ENCODE measurements at places on chromosomes 3 and 15.
A peak's percentile ranks its signal among the peaks of the same experiment; 100 is the strongest.

GRCh38 chr15:74253211-74253921 lies 17.2 kb downstream of the CCDC33 start:
- H3K27me3 ChIP-seq = peaks cover 3% of the 10 kb centered on the region
- peaks cover 8% of the 10 kb centered on the region for H3K4me1 ChIP-seq
- H3K27ac ChIP-seq = no peak overlapping the region
- DNase-seq = no peak
- H3K36me3 ChIP-seq = no peaks in the 10 kb centered on the region

DNA sequence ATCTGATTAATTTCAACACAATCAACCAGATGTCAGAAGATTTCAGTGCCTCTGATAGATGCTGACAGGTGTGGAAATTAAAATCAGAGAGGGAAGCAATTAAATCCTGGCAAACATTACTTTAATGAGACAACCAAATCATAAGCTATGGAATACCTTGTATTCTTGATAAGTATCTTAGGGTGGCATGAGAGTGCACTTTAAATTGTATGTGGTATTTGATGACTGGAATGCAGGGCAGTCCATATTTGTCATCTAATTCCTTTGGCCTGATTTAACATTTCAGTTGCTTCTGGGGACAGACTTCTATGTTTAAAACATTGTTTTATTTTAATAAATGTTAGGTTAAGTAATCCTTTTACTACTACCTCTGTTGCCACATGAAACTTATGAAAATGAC lies 184.1 kb downstream of the LPP start:
- H3K27ac ChIP-seq = no peak overlapping the region
- DNase-seq = no peak
- H3K36me3 ChIP-seq = no peaks in the 10 kb centered on the region
- H3K4me1 ChIP-seq = peaks cover 22% of the 10 kb centered on the region
- H3K4me3 ChIP-seq = no peak overlapping the region

GRCh38 chr3:106371221-106371970 lies 502.6 kb upstream of the CBLB start:
- H3K27ac ChIP-seq = no peak overlapping the region
- H3K4me1 ChIP-seq = no peaks in the 10 kb centered on the region
- H3K27me3 ChIP-seq = no peaks in the 10 kb centered on the region
- no peaks in the 10 kb centered on the region for H3K36me3 ChIP-seq

GRCh38 chr3:149393345-149394160 lies 16.1 kb upstream of the TM4SF1 start:
- no peaks in the 10 kb centered on the region for H3K36me3 ChIP-seq
- DNase-seq = peak; percentile 73
- no peak overlapping the region for H3K27ac ChIP-seq
- no peaks in the 10 kb centered on the region for H3K27me3 ChIP-seq
- no peak overlapping the region for H3K4me3 ChIP-seq

- H3K36me3 ChIP-seq = peaks cover 14% of the 10 kb centered on the region
- H3K27me3 ChIP-seq = no peaks in the 10 kb centered on the region
- peaks cover 11% of the 10 kb centered on the region for H3K4me1 ChIP-seq
- no peak for DNase-seq
- H3K27ac ChIP-seq = peak overlapping the region; percentile 34
- H3K4me3 ChIP-seq = no peak overlapping the region
Measured at GRCh38 chr3:105334138-105334882, 32.4 kb upstream of the ALCAM start.

- no peak overlapping the region for H3K27ac ChIP-seq
- peaks cover 21% of the 10 kb centered on the region for H3K4me1 ChIP-seq
- DNase-seq = no peak
- no peaks in the 10 kb centered on the region for H3K36me3 ChIP-seq
Measured at GRCh38 chr15:50335251-50335650, 19.7 kb downstream of the GABPB1 start.

- H3K4me1 ChIP-seq = peaks cover 29% of the 10 kb centered on the region
- peak overlapping the region; percentile 52 for H3K4me3 ChIP-seq
- no peak overlapping the region for H3K27ac ChIP-seq
Measured at GRCh38 chr15:77821188-77821958, 188.7 kb upstream of the LINGO1 start.

GRCh38 chr3:59820352-59820934 lies 770.6 kb upstream of the CFAP20DC start:
- peaks cover 15% of the 10 kb centered on the region for H3K27me3 ChIP-seq
- H3K4me1 ChIP-seq = peaks cover 26% of the 10 kb centered on the region
- H3K36me3 ChIP-seq = no peaks in the 10 kb centered on the region
- H3K27ac ChIP-seq = no peak overlapping the region
- DNase-seq = no peak

GRCh38 chr3:150314248-150315004 lies 93.7 kb upstream of the TSC22D2 start:
- no peak for DNase-seq
- H3K4me3 ChIP-seq = no peak overlapping the region
- no peaks in the 10 kb centered on the region for H3K36me3 ChIP-seq
- H3K4me1 ChIP-seq = peaks cover 16% of the 10 kb centered on the region
- no peak overlapping the region for H3K27ac ChIP-seq

GRCh38 chr3:194312743-194313281 lies 38.3 kb downstream of the CPN2 start:
- H3K27me3 ChIP-seq = peaks cover 33% of the 10 kb centered on the region
- H3K4me3 ChIP-seq = no peak overlapping the region
- peaks cover 6% of the 10 kb centered on the region for H3K36me3 ChIP-seq
- peaks cover 53% of the 10 kb centered on the region for H3K4me1 ChIP-seq
- no peak for DNase-seq
- H3K27ac ChIP-seq = no peak overlapping the region

- DNase-seq = no peak
- no peaks in the 10 kb centered on the region for H3K4me1 ChIP-seq
- no peaks in the 10 kb centered on the region for H3K27me3 ChIP-seq
- H3K4me3 ChIP-seq = no peak overlapping the region
- H3K36me3 ChIP-seq = peaks cover 3% of the 10 kb centered on the region
Measured at GRCh38 chr3:73319179-73319769, 257.8 kb downstream of the EBLN2 start.

GRCh38 chr3:53709860-53710674 lies 136.2 kb downstream of the CHDH start:
- H3K4me1 ChIP-seq = peaks cover 3% of the 10 kb centered on the region
- no peaks in the 10 kb centered on the region for H3K27me3 ChIP-seq
- DNase-seq = peak; percentile 87
- no peak overlapping the region for H3K4me3 ChIP-seq
- no peaks in the 10 kb centered on the region for H3K36me3 ChIP-seq

DNA sequence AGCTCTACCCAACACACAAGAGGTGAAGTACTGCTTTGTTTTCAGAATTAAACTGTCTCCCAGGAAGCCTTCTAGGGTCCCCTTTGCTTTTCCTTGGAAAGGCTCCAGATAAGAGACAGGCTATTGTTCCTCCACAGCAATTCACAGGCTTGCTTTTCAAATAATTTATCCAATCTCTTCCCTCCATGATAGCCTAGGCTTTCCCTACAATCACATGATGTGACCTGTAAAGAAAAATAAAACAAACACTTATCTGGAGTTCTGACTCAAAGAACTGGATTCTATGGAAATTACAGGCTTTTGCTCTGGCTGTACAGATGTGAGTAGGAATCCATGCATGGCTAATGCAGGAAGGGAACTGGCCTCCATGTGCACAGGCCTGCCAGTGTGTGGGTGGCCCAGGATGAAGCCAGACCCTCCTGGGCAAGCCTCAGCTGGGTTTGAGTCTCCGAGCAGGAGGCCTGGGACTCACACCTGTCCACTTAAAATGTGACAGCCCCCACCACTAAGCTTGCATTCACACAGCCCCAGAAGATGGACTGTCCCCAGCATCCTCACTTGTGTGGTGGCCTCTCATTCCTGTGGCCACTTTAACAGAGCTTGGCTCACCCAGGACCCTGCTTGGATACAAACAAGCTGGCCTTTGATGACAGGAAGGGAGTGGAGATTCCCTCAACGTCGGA lies 75.8 kb upstream of the LEKR1 start:
- H3K36me3 ChIP-seq = peaks cover 8% of the 10 kb centered on the region
- H3K4me1 ChIP-seq = peaks cover 46% of the 10 kb centered on the region
- H3K27me3 ChIP-seq = no peaks in the 10 kb centered on the region

DNA sequence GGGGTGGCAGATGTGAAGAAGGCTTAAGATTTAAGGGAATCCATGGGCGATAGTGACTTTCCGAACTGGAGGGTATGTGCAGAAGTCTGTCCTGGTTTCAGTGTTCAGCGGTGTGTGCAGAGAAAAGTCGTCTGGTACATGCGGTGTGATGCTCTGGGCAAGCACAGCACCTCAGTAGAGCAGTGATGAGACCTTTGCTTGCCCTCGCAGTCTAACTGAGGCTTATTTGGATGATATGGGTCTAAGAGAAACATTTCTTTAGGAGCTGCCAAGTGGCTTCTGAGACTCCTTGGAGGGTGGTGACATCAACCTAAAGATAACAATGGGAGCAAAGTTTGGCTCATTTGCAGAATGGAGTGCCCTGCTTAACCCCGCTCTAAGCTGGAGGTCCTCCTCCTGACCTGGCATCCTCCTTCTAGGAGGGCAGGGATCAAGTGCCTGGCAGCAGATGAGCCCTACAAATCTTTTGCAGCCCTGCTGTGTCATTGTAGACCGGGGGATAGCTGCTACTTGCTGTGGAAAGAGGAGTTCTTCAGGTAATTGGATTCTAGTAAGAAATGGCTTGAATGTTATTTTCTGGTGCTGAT lies 228.1 kb upstream of the AZI2 start:
- DNase-seq = no peak
- peaks cover 40% of the 10 kb centered on the region for H3K27me3 ChIP-seq
- no peak overlapping the region for H3K27ac ChIP-seq
- H3K4me1 ChIP-seq = peaks cover 55% of the 10 kb centered on the region

DNA sequence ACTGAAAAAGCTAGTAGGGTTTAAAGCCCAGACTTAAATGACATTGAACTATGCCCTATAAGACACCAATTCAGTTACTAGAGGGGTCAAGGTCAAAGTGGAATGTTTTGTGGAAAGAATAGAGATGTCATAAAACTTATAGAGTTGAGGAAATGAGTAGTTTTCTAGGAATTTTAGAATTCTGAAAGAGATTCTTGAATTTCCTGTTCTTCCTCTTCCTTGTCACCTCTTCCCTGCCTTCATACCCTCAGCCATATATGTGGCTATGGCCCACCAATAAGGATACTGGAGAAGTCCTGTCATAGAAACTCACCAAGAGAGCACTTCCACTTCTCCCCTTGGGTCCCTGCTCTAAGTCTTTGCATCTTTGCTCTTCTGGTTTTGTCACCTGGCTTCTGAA lies 104.9 kb upstream of the TGFBR2 start:
- no peak overlapping the region for H3K4me3 ChIP-seq
- H3K27me3 ChIP-seq = no peaks in the 10 kb centered on the region
- H3K36me3 ChIP-seq = 0 out of 2 replicates have a peak, but pooled peaks cover 3% of the 10 kb centered on the region

- no peak overlapping the region for H3K4me3 ChIP-seq
- peaks cover 23% of the 10 kb centered on the region for H3K4me1 ChIP-seq
- H3K27ac ChIP-seq = no peak overlapping the region
- no peak for DNase-seq
Measured at GRCh38 chr3:71813073-71813472, 28.1 kb upstream of the PROK2 start.

- H3K27me3 ChIP-seq = peaks cover 2% of the 10 kb centered on the region
- H3K27ac ChIP-seq = no peak overlapping the region
- H3K4me3 ChIP-seq = no peak overlapping the region
- peaks cover 21% of the 10 kb centered on the region for H3K4me1 ChIP-seq
- no peak for DNase-seq
Measured at GRCh38 chr3:15102836-15103235, 3.9 kb upstream of the RBSN start.

- no peaks in the 10 kb centered on the region for H3K27me3 ChIP-seq
- peak; percentile 55 for DNase-seq
- no peak overlapping the region for H3K27ac ChIP-seq
- no peak overlapping the region for H3K4me3 ChIP-seq
- peaks cover 10% of the 10 kb centered on the region for H3K4me1 ChIP-seq
Measured at GRCh38 chr3:39101022-39101689, 6.3 kb downstream of the GORASP1 start.

DNA sequence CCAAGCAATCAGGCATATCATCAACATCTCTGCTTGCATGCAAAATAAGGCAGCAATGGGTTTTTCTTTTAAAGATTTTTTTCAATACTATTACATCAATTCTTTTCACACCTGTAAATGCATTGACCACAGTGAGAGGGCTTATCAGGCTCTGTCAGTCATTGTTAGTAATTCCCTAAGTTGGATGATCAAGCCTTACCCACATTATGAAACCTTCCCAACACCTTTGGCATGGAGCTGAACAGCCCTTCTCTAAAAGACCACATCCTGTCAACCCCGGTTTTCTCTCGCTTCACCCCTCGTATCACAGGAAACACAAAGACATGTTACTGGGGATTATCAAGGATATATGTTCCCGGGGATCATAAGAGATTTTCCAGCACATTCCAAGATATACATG lies 135.2 kb upstream of the SLC24A5 start:
- no peaks in the 10 kb centered on the region for H3K27me3 ChIP-seq
- no peak overlapping the region for H3K4me3 ChIP-seq
- H3K36me3 ChIP-seq = no peaks in the 10 kb centered on the region
- peaks cover 8% of the 10 kb centered on the region for H3K4me1 ChIP-seq
- no peak for DNase-seq
- no peak overlapping the region for H3K27ac ChIP-seq

DNA sequence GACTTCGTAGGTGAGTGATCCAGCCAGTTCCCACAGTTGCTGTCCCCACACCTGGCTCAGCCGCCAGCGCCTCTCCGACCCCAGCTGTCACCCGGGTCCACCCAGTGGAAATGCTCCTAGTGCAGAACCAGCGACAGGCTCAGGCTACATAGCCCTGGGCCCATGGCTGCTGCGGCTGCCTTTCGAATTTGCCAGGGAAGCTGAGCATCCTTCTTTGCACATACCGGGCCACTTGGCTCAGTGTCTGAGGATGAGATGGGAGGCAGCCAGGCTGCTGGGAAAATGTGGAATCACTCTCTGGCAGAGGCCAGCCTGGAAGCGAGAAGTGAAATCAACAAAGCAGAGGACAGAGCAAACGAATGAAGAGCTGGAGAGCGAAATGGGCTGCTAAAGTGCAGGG lies 80.1 kb downstream of the ST8SIA2 start:
- H3K36me3 ChIP-seq = no peaks in the 10 kb centered on the region
- no peaks in the 10 kb centered on the region for H3K27me3 ChIP-seq
- no peak overlapping the region for H3K4me3 ChIP-seq
- no peak for DNase-seq
- H3K4me1 ChIP-seq = peaks cover 15% of the 10 kb centered on the region

DNA sequence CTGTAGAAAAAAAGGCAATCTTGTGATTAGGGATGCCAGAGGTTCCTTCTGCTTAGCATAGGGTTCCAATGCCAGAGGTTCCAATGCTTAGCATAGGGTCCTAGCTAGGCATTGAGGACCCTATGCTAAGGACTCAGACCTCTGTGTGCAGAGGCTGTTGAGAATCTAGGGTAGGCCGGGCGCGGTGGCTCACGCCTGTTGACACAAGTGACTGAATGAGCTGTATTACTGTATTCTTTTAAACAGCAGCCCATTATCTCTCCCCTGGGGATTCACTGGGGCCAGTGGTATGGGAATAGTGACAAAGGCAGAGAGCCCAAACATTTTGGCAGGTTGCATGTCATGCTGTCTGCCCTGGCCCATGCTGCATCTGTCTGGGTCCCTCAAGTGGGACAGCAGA lies 16.2 kb downstream of the PAK6 start:
- no peaks in the 10 kb centered on the region for H3K36me3 ChIP-seq
- H3K27ac ChIP-seq = no peak overlapping the region
- peaks cover 35% of the 10 kb centered on the region for H3K27me3 ChIP-seq
- DNase-seq = no peak
- H3K4me1 ChIP-seq = peaks cover 33% of the 10 kb centered on the region
- no peak overlapping the region for H3K4me3 ChIP-seq

All from WTC11 (cell line).